PC-9 (cell line): ENCODE measurements at places on chromosomes 11 and 22.

DNA sequence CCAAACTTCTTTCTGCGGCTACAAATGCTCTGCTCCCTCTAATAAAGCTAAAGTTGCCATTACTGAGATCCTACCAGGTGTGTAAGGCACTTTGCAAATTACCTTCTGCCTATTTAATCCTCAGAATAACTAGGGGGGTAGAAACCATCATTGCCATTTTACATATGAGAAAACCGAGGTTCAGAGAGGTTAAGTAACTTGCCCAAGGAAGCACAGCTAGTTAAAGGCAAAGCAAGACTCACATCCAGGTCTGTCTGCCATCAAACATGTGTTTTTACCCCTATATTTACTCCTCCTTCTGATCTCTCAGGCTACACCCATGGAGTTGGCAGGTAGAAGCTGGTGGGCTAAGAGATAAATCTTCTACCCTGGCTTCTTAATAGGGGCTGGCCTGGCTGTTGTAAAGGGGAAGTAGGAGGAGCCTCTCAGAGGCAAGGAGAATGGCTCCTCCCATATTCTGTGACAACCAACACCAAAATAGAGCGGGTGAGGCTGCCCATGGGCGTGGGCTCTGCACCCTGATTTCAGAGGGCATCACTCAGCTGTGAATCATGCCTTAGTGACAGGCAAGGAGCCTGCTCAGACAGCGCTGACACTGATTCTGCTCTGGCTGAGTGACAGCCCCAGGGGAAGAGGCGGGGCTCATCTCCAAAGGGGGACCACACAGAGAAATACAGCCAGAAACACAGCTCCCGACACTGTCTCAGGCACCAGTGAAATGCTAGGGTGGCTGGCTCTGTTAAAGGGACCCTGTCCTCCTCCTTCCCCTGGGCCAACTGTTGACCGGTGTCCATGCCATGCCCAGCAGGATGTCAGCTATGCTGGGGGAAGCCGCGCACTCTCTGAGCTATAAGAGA, 106.8 kb downstream of the ABTB2 start:
- peak; percentile 89 for DNase-seq

DNA sequence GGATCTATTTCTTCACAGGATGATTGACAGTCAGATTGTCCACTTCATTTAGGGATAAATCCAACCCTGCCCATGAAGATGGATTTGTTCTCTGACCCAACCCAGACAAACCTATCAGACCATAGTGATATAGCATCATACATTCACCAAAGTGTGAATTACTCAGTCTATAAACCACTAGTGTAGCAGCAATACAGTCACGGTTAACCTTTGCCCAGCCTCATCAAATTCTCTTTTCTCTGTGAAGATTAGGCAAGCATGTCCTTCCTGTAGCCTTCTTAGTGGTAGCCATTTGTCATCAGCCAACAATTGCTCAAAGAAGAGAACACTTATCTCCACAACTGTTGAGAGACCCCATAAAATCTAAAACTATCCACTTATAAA, 14.4 kb upstream of the BIRC2 start:
- DNase-seq: peak; percentile 19

DNA sequence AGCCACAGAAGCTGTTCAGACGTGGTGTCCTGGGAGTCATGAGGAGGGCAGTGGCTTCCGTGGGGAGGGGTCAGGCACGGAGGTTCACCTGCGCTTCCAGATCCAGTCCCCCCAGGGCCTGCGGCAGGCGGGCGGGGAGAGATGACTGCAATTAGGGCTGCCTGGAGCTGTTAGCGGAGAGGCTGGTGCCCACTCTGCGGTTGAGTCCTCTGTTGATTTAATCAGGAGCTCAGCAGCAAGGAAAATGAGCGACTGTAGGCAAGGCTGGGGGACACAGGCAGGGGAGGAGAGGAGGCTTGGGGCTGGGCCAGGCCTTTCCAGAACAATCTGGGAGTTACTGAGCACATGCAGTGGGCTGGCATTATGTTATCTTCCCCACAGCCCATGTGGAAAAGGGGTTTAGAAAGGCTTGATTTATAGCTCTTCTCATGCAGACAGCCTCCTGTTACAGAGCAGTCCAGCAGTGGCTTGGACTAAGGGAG, 13.1 kb downstream of the PLCB3 start:
- no peak for DNase-seq

DNA sequence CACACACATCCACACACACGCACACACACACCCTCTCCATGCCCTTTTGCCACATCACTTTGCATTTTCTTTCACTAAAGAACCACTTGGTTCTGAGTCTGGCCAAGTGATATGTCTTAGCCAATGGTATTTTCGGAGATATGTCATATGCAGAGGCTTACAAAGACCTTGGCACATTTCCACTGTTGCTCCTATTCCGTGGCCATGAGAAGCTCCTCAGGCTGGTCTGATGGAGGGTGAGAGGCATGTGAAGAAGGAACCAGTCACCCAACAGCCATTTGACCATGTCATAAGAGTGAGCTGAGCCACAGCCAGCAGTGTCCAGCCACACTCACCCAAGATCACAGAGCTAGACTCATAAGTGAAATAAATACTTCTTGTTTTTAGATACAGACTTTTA, 212.6 kb upstream of the NAV2 start:
- DNase-seq: no peak

DNA sequence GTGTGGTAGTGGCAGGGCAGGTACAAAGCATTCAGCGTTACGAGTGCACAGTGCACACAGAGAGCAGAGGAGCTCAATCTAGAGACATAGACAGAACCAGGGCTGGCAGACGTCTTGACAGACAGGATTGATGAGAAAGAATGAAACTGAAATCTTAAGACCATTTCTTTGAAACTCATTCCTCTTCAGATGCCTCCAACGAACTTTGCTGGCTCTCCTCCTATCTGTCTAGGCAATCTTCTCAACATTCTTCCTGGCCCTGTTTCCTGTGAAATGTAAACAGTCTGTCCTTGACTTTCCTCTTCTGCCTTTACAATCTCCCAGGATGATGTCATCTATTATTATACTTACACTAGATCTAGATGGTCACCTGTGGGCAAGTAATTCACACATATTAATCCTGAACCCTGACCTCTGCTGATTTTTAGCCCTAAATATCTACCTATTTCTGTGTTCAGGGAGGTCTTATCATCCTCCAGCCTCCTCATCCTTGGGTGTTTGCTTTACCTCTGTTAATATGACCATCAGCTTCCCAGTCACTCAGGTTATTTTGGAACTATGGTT, 119.5 kb downstream of the ENTHD1 start:
- peak; percentile 40 for DNase-seq

GRCh38 chr11:131372234-131372962, 2.0 kb downstream of the NTM start:
- no peak for DNase-seq

GRCh38 chr11:29395555-29396072, 621.2 kb downstream of the KCNA4 start:
- no peak for DNase-seq

GRCh38 chr11:1069740-1070139, 4.9 kb upstream of the MUC2 start:
- DNase-seq: no peak

- DNase-seq: no peak
Measured at GRCh38 chr22:37231406-37232139, 12.5 kb downstream of the RAC2 start.

DNA sequence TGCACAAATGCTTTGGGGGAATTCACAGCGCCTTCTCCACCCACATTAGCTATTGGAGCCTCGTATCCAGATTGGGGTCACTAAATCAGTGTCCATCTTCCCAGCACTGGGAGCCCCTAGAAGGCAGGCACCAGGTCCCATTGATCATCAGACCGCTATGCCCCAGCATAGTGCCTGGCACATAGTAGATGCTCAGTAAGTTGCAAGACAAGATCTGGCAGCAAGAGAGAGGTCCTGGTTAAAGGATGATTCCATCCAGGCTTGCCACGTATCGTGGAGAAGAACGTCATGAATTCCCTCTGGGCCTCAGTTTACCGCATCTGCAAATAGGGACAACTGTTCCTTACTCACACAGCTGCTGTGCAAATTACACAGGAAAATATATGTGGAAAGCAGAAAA, 1.7 kb downstream of the TMEM184B start:
- no peak for DNase-seq

- no peak for DNase-seq
Measured at GRCh38 chr11:21909145-21909544, 283.7 kb upstream of the ANO5 start.

DNA sequence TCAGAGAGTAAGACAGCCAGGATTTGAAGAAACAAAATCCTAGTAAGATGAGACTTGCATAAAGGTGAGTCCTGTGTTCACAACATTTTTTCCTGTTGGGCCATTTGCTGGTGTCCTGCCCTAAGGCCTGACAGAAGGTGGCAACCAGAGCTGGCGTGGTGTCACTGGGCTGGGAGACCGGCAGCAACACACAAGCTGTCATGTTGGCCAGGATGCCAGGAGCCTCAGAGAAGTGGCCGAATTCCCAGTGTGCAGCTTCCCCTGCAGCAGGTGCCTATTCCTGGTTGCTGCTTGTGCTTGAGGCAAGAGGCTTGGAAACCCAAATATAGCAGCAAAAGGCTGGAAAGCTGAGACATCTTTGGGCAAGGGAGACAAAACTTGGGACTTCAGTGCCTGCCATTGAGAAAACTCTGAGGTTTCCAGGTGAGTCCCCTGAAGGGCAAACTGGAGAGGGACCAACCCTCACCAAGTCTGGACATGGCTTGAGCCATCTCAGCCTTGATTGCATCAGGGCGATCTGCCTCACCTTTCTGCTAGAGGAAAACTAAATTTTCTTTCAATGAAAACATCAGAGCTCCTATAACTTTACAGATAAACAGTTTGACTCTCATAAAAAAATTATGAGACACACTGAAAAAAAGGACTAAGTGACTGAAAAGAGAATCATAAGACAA, 25.9 kb downstream of the ALG12 start:
- DNase-seq: no peak

DNA sequence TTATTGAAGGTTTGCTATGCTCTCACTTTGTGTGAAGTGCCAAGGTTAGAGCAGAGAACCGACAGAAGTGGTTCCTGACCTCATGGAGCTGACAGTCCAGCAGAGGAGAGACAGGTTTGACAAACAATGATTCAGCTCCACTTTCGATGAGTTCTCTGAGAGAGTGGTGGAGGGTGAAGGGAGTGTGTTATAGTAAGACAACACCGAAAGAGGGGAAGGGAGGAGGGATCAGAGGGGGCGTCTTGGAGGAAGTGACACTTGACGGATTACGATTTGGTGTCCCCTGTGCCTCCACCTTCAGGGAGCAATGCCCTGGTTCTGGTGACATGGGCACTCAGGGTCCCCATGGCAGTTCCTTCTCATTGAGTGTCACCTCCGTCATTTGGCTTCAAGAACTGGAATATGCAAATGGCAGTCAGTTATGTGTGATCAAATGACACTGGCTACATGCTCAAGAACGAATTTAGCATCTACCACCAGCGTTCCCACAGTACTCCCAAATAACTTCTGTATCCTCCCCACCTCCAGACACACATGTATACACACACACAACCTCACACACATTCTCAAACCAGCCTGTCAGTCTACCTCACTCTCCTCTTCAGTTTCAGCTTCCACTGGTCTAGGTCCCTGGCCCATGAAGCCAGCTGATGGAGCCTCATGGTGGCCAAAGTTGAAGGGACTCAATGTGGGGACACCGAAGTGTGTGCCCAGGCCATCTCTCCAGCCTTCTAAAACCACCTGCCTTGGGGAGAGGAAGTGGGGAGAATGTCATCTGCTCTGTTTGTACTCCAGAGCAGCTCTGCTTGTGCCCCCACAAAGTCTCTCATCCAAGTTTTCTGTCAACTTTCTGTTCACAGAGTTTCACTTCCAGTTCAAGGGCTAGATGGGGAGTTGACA, 31.4 kb upstream of the NUP160 start:
- no peak for DNase-seq

DNA sequence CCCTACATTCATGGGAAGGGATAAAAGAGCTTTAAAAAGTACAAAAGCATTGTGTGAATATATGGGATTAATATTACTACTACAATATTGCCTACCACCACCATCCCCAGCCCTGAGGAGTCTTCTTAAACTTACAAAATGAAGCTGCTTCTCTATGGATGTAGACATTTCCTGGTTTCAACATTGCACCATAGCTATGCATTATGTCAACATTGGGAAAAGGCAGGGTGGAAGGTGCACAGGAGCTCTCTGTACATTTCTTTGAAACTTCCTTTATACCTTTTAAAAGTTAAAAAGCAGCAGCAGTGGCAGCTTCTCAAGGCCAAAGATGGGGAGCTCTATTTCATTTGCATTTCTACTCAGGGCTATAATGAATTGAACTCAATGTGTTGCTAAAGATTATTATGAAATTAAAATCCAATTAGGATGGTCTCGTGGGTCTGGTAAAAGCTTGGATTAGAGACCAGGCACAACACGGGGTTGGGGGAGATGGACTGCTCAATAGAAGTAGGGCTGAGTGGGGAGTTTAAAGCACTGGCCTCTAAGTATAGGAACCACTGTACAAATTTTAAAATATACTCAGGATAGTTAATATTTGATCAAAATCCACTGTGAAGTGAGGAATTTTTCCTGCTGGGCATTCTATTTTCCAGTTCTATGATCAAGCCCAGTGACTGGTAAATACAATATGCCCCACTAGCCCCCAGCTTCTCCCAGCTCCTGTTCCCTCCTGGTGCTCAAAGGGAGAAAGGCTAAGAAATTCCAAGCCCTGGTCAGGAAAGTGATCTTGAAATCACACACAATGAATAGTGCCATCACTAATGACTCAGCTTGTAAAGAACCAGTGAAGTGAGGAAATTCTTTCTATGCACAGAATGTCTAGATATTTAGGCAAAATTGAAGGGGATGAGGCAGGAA, 362.7 kb upstream of the CCDC90B start:
- no peak for DNase-seq

GRCh38 chr11:112293614-112294013, 33.0 kb upstream of the PLET1 start:
- DNase-seq: no peak

DNA sequence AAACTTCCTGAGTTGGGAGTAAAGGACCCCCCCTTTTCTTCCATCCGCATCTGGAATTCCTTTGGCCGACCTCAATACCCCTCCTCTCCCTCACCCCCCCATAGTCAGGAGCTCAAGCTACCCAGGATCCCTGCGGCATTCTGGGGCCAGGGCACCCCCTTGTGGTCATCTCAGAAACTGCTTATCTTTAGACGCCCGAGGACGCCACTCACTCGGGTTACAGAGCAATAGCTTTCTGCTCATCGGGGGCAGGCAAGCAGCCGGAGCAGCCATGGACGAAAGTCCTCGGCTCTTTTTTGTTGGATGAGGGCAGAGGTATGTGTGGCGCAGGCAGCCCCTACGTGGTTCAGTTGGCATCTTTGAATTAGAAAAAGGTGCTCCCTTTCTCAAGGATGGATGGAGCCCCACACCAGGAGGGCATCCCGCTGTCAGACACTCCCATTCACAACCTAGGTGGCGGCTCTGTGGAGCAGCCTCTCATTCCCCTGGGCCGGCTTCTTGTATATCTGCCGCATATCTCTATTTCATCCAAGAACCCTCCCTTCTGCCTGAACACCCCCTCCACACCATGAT, 2.3 kb downstream of the C1QTNF5 start:
- peak; percentile 63 for DNase-seq

DNA sequence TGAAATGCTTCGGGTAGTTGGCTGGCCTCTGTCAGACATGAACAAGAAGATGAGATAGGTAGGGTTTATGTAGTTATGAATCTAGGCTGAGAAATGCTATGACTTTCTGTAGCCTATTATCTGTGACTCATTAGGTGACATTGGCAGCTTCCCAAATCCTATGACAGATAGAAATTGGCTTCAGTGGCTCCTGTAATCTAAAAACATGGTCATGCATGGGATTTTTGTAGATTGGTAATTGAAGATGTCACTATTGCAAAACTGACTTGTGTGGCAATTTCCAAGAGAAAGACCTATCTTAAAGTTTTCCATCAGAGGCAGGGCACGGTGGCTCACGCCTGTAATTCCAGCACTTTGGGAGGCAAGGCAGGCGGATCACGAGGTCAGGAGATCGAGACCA, 29.4 kb upstream of the GRIK4 start:
- peak; percentile 74 for DNase-seq
